ENCODE measurements at places on chromosomes 13 and 19.

DNA sequence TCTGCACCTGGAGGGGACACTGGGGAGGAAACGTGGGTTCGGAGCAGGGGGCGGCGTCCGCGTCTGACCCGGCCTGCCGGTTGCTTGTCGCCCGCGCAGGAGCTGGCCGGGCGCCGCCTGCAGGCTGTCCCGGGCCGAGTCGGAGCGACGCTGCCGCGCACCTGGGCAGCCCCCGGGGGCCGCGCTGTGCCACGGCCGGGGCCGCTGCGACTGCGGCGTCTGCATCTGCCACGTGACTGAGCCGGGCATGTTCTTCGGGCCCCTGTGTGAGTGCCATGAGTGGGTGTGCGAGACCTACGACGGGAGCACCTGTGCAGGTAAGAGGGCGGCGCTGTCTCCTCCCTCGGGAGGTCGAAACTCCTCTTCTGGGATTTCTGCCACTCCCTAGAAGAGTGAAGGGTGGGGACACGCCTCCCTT is 1.3 kb downstream of the ITGBL1 start:
- no peak for DNase-seq

DNA sequence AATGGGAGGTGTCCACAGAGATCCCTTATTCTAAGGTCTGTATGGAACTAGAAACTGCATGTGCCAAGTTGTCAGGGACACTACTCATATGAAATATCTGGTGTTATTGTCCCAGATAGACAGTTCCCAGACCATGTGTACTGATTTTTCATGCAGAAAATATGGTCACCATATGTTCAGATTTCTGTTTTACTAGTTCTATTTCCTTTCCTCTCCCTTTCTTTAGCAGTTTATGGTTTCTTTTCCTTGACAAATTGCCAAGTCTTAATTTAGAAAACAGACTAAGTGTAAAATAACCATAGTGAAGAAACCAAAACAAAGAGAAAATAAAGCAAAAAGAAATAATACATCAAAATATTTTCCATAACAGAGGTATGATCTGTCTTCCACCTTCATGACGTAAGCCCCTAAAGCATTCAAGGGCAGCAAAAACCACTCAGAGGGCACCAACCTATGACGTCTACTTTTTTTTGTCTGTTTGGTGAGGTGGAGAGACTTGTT is 248.5 kb downstream of the KCTD12 start:
- DNase-seq = no peak

DNA sequence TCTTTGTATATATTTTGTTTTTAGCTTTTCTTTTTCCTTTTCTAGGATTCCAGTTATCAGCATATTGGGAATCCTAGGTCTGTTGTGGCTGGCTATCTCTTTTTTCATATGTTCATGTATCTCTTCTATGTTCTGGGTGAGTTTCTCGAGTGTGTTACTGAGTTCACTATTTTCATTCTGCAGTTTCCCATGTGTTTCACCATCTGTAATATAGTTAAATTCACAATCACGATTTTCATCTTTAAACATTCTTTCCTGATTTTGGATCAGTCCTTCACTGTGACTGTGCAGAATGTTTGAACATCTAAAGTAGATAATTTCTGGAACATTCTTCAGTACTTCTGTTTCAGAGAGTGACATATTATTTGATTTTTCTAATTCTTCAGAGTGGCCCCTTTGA is 862.1 kb downstream of the OLFM4 start:
- no peak for DNase-seq

DNA sequence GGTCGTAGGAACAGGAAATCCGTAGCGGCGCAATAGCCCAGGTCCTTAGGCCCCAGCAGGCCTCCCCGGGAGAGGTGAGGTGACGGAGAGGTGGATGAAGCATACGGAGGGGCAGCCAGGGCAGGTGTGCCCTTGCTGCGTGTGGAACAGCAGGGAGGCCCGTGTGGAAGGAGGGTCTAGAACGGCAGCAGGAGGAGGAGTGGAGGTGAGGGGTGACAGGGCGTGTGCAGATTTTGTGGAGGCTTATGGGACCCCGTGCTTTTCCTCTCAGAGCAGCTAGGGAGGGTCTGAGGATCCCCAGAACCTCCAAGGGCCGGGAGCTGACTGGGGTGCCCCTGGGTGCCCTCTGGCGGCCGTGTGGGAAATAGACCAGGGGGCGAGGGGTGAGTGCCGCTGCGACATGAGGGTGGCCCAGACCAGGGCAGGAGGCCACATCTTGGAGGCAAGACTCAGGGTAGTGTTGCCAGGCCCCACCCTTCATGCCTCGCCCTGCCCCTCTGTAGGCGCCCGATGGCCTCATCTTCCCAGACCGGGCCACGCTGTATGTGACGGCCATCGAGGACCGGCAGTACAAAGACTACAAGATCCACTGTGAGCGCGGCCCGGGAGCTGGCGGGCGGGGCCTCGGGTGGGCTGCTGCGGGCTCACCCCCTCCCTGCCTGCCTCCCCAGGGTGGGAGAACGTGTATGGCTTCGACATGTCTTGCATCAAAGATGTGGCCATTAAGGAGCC is 5.0 kb upstream of the ADM5 start:
- no peak for DNase-seq

DNA sequence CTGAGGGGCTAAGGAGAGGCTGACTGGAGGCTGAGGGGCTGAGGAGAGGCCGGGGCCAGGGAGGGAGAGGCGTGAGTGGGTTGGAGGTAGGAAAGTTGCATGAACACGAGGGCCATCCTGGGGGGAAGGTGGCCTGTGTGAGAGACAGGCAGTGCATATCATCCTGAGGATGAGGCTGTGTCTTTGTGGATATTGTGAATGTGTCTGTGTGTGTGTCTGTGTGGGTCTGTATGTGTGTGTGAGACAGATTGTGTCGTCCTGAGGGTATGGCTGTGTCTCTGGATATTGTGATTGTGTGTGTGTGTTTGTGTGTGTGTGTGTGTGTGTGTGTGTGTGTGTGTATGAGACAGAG is 422 bp downstream of the ZNF71 start:
- peak; percentile 82 for DNase-seq

- DNase-seq = no peak
Observed at GRCh38 chr19:10478476-10478875, 24.7 kb downstream of the KEAP1 start.

DNA sequence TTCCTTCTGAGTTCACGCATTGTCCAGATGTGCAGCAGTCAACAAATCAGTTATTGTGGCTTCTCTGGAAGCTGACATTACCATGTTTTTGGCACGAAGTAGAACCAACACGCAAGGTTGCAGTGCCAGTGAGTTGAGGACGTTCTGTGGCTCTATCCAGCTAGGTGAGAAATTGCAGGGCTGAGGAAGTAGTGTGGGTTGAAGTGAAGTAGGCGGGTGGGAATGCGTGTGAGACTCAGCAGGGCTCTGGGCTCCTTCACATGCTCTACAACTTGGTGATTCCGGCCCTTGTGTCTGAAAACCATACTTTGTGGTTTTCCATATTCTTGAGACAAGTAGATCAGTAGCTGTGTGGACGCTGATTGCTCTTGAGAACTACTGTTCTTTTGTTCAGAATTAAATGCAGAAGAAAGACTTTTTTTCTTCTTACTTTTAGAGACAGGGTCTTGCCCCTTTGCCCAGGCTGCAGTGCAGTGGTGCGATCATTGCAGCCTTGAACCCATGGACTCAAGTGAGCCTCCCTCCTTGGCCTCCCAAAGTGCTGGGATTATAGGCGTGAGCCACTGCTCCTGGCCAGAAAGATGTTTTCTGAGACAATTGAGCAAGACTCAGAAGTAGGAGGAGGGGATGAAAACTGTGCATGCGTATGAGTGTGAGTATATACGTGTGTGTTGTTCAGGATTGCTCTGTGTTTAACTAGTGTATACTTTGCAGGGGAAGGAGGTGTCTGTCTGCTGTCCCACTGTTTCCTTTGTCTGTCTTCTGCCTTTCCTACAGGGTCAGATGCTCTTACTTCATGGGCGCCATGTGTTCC is 46.2 kb downstream of the GATAD2A start:
- DNase-seq = no peak

DNA sequence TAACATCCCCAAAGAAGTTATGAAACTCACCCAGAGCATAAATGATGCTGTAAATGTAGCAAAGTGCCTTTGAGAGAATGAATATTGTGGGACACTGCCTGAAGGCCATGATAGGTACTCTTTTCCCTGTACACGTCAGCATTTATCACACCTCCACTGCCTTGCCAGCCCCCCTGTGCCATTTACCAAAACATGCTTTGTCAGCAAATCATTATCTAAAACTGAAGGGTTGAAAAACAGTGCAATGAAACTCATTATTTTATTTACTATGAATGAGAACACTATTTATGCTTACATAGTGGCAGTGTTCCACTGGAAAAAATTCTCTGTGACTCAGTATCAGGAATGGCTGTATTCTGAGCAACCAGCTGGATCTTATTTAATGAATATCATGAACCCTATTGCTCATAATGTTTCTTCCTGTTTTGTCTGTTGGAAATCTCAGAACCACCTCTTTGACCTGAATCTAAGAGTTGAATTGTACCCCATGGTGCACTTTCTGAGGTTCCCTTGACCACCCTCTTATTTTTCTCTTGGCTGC is 564.1 kb downstream of the DCT start:
- no peak for DNase-seq

- DNase-seq = no peak
Observed at GRCh38 chr13:47853236-47853635, 147.8 kb downstream of the SUCLA2 start.

DNA sequence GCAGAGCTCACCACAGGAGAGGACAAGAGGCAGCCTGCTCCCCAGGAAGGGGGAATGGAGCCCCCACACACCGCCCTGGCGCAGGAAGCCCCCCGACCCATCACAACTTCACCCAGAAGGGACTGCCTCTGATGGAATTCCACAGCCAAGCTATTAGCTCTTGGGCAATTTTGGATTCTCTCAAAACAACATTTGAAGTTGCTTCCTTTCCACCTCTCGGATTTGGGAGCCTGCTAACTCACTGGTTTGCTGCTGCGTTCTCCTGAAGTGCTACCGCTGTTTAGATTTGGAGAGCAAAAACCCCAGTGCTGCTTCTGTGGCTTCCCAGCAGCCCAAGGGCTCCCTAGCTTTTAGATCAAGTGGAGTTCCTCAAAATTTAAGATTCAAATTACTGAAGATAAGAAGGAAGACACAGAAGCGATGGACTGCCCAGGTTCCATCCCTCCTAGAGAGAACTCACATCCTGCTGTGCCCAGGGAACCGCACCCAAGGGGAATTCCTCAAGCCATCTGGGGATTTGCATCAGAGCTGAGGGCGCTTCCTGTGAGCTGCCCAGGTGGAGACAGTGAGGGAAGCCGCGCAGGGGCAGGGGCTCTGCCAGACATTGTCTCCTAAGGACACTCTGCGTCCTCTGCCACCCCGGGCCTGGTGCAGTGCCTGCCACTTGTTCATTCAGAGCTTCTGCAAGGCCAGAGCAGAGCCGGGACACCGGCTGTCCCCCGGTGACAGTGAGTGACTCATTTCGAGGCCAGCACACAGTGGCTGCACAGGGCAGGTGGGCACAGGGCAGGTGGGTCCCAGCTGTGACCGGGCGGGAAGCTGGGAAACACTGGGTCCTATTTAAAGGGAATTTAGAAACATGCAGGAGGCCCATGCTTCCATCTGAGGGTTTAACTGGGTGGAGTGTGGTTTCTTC is 45.5 kb downstream of the COL4A1 start:
- no peak for DNase-seq

DNA sequence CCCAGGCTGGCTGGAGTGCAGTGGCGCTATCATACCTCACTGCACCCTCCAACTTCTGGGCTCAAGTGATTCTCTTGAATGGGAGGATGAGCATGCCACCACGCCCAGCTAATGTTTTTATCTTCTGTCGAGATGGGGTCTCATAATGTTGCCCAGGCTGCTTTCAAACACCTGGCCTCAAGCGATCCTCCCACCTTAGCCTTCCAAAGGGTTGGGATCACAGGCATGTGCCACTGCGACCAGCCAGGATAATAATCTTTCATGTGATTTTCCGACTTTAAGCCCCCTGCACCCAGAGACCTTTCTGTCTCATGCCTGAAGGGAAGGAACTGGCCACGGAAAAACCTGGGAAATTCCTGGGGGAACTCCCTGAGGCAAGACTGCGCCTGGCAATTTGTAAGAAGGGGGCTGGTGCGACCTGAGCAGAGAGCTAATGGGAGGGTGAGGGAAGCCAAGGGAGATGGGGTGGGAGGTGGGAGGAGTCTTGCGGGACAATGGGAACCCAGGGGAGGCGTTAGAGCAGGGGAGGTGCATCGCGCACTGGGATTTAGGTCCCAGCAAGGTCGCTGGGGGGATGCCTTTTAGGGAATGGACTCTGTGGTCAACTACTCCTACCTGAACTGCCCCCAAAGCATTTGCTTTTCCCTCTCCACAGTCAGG is 1.2 kb upstream of the CCDC124 start:
- peak; percentile 37 for DNase-seq

DNA sequence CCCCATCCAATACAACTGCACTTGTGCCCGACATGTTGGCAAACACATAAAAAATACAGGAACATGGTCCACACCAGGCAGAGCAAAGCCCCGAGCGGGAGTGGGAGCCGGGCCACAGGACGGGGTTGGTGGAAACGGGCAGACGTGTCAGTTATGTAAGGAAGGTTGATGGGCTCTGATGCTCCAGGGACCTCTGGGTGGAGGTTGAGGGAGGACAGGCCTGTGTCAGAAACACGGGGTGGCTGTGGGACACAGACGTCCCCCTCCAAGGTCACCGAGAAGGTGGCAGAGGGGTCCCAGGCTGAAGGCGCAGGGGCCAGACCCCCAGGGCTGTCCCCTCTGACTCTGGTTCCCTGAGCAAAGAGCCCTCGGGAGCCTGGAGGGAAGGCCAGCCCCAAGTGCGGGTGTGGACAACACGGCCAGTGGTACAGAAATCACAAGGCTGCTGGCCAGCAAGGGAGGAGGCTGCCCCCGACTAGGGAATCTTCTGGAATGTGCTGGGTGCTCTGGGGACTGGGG is 31.4 kb upstream of the C13orf46 start:
- no peak for DNase-seq

GRCh38 chr13:98521461-98522247 is 55.3 kb downstream of the STK24 start:
- no peak for DNase-seq

GRCh38 chr19:33363476-33363875 is 10.0 kb upstream of the CEBPG start:
- DNase-seq = no peak

DNA sequence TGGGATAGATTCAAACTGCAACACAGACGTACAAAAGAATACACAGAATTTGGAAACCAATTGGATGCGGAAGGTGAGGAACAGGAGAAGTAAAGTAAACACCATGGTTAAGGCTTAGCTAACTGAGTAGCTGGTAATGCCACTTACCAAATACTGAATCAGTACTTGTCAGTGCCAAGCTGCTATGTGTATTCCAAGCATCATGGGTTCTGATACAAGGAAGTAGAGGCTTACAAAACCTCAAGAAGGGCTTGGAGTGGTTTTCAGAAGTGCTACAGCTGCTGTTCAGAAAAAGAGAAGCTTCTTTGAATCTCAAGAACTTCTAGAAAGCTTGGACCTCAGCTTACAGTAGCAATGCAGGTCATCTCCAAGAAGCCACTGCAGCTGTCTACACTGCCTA is 35.9 kb upstream of the DCT start:
- no peak for DNase-seq

DNA sequence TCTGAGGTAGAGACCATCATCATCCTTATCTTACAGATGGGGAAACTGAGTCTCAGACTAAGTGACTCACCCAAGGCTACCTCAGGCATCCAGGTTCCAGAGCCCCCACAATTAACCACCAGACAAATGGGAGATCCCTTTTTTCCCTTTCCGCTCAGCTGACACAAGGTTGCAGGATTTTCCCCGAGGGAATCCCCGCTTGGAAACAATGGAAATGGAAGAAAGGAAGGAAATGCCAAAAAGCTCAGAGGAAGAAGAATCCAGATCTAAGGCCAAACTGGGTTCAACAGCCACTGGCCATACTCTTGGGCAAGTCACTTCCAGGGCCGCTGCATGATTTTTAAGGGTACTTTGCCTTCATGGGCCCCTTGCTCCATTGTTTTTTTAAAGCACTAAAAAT is 1.6 kb downstream of the ZNF71 start:
- DNase-seq = no peak
